COR-L47 (cell line): ENCODE measurements at places on chromosomes 6 and 20.

- DNase-seq = no peak
Measured at GRCh38 chr6:52317841-52318581, 33.5 kb upstream of the MCM3 start.

GRCh38 chr6:120935908-120936307, 398.4 kb downstream of the TBC1D32 start:
- no peak for DNase-seq

GRCh38 chr6:40128127-40128526, 193.9 kb upstream of the MOCS1 start:
- no peak for DNase-seq

DNA sequence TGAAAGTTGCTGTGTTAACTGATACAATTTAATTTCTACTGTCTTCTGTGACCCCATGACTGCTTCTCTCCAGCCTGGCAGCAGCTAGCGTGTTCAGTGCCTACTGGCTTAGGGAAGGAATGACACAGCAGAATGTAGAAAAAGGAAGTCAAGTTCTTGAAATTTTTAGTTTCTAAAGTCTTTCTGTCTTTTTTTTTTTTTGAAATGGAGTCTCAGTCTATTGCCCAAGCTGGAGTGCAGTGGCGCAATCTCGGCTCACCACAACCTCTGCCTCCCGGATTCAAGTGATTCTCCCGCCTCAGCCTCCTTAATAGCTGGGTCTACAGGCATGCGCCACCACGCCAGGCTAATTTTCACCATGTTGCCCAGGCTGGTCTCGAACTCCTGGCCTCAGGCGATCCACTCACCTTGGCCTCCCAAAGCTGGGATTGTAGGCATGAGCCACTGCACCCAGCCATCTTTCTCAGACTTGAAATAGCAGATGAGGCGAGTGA, 39.3 kb downstream of the PCNA start:
- no peak for DNase-seq

GRCh38 chr6:1774226-1774915, 164.7 kb downstream of the FOXC1 start:
- no peak for DNase-seq

GRCh38 chr20:20078041-20078440, 25.7 kb downstream of the CFAP61 start:
- no peak for DNase-seq

DNA sequence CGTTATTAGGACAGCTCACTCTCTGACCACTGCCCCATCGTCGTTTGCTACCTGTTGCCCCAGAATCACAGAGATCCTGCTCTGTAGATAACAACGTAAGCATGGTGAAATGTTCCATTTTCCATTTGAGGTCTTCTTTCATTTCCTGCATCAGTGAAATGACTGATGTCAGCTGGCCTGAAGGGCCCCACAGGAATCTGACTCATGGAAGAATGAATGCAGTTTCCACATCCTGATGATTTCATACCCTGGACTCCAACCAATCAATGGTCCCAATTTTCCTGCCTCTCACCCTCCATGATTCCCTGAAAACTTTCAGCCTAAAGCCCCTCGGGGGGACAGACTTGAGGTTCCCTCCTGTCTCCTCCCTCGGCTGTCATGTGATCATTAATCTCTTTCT, 394.4 kb upstream of the CDH4 start:
- no peak for DNase-seq

DNA sequence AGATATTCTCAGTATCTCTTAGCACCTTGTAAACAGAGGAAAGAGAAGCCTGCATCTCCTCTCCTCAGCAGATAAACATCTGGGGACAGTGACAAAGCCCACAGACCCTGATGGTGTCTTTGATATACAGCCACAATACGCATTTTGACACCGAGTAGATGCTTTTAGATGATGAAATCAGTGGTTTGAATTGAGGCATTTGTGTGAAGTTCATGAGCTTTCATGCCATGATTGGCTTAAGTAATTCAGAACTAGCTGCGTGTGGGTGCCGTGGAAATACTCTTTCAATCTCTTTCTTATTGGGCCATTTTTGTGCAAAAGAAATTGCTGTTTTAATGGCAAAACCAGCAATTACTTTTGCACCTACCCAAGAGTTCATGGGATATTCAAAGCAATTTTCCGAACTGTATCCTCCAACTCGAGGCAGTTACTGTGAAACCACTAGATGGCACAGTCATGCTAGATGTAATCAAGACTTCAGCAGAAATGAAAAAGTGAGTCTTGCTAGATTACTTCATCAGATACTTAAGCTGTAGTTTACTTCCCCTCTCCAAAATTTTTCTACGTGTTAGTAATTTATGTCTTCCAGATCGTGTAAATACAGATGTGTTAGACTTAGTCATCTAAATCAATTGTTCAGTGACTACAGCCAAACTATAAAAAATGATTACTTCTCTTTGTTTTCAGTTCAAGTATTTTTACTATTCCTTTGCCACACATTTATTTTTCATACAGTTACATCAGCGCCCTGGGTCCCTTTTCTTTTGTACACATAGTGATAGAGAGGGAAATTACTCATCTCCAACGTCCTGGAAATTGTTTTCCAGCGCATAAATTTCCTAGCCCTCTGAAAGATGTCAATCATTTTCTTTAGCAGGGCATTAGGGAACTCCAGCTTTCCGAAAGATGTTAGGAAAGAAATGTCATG, 49.4 kb downstream of the IYD start:
- no peak for DNase-seq

GRCh38 chr6:26215585-26216358, 128.5 kb downstream of the HFE start:
- DNase-seq = no peak

- DNase-seq = no peak
Measured at GRCh38 chr6:34697544-34697836, 923 bp upstream of the ILRUN start.

DNA sequence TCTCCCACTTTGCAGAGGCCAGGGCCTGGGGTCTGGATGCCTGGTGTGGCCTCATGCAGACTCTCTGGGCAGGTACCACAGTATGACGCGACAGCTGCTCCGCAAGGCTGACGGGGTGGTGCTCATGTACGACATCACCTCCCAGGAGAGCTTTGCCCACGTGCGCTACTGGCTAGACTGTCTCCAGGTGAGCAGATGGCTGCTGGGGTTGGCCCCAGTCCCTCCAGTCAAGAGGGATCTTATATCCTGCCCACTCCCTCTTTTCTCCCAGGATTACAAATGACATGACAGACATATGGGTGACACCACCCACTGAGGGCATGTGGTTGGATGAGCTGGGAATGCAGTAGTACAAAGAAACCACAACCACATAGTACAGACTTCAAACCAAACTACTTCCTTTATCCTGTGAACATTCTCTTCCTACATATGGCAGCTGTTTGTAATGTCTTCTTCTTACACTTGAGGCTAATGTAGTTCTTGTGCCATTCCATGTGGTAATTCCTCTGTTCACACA, 29.9 kb downstream of the RAB44 start:
- DNase-seq = no peak

DNA sequence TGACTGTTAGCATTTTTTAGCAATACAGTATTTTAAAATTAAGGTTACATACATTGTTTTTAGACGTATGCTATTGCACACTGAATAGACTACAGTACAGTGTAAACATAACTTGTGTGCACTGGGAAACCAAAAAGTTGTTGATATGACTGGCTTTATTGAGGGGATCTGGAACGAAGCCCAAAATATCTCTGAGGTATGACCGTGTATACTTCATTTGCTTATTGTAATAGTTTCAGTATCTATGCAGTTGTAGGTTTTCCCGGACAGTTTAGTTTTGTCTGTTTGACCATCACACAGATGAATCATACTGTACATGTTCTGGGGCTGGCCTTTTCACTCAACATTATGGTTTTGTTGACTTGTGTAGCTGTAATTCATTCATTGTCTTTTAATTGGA, 6.9 kb upstream of the ZBTB12 start:
- no peak for DNase-seq

- DNase-seq = no peak
Measured at GRCh38 chr6:31585491-31585890, 586 bp upstream of the LST1 start.
